ENCODE measurements at places on chromosomes 12 and 14.

- no peak for DNase-seq
Observed at GRCh38 chr14:35808076-35808637, 938 bp downstream of the RALGAPA1 start.

DNA sequence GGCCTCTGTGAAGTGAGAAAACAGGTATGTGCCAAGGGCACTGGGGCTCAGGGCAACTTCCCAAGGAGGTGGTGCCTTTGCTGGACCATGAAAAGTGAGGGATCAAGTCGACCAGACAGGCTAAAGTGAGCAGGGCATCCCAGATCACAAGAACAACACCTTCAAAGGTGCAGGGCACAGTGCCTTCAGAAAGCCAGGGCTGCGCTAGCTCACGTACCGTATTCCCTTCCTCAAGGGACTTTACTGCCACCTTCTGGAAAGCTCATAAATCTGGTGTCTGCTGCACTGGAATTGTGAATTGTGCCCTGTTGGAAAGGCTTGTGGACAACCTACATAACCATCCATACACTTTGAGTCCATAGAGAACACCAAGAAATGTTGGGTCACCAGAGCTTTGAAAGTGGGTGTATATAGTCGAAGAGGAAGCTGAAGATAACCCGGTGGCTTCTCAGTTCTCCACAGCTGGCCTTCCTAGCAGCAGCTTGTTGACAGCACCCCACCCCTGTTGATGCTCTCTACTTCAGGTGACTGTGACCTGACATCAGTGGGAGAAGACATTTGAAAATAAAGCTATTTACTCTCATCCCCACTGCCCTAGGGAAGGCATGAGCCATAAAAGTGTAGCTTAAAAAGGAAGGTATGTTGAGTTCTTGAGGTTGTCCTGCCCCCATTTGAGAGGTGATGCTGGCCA is 24.5 kb downstream of the FIGNL2 start:
- DNase-seq = no peak

DNA sequence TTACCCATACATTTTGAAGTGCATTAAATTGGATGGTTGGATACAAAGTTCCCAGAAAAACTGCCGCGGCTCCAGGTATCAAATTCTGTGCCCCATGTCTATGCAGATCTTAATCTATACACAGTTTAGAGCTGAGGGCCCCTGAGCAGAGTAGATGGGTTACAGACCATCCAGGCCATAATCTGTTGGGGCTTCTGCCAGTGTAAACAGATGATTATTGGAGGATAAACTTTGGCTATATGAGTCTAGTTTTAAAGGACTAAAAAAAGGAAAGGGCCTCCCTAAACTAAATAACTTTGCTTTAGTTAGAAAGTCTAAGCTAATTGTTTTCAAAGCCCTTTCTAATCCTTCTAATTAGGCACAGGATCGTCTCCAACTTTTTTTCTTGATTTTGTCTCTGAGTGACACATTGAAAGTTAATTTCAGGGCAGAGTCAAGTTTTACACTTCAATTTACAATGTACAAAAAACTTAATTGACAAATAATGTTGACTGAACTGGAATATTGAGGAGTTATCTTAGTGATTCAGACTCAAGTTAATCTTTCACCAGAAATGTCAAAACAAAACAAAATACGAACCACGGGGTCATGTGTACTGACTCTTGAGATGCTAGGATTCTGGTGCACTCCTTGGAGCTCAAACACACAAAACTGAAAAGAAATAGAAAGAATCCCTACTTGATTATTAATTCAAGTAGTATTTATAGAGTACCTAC is 133.9 kb upstream of the SCAF11 start:
- no peak for DNase-seq

GRCh38 chr12:32102234-32102633 is 4.4 kb upstream of the BICD1 start:
- no peak for DNase-seq

- DNase-seq = no peak
Observed at GRCh38 chr12:25864306-25865276, 93.9 kb upstream of the RASSF8 start.

GRCh38 chr12:132403636-132404434 is 74.4 kb upstream of the GALNT9 start:
- DNase-seq = no peak

- DNase-seq = no peak
Observed at GRCh38 chr12:70006619-70006973, 181.6 kb downstream of the MYRFL start.

DNA sequence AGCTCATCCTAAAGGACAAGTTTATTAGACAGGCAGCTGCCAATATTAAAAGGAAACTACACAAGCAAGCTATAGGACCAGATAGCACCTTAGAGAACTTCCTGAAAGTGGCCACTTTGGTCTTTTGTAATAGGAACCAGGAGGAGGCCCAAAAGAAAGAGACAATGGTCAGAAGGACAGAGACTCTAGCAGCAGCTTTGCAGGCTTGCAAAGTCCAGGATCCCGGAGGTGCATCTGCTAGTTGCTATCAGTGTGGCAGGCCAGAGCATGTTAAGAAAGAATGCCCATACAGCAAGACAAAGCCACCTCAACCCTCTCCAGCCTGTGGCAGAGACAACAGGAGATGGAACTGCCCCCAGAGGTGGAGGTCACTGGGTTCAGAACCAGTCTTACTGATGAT is 23.4 kb downstream of the APOBEC1 start:
- DNase-seq = no peak

GRCh38 chr12:19382111-19382526 is 57.2 kb upstream of the AEBP2 start:
- peak; percentile 72 for DNase-seq

- no peak for DNase-seq
Observed at GRCh38 chr12:97414855-97415254, 47.7 kb upstream of the RMST start.

DNA sequence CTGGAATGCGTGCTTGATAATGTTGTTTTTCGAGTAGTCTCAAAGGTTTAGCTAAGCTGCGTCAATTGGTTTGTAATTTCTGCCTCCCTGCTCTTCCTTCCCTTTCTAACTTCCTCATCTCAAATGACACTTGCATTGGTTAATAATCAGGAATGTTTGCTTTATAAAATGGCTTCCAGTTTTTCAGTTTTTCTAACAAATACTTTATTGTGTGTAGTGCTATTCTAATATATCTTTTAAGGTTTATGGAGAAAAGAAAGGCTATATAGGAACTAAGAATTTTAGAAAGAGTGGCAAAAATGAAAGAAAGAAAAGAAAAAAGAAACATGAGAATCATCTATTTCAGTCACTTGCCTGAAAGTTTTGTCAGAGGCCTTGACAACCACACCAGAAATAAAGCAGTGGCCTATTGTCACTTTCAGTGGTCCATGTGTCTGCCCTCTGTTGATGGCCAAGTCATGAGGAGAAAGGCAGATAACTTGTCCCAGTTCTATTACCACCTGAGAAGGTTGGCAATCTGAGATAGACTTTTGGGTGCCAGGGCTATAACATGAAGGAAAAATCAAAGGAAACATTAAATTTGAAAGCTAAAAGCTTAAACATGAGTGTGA is 221.9 kb upstream of the KITLG start:
- DNase-seq = no peak

DNA sequence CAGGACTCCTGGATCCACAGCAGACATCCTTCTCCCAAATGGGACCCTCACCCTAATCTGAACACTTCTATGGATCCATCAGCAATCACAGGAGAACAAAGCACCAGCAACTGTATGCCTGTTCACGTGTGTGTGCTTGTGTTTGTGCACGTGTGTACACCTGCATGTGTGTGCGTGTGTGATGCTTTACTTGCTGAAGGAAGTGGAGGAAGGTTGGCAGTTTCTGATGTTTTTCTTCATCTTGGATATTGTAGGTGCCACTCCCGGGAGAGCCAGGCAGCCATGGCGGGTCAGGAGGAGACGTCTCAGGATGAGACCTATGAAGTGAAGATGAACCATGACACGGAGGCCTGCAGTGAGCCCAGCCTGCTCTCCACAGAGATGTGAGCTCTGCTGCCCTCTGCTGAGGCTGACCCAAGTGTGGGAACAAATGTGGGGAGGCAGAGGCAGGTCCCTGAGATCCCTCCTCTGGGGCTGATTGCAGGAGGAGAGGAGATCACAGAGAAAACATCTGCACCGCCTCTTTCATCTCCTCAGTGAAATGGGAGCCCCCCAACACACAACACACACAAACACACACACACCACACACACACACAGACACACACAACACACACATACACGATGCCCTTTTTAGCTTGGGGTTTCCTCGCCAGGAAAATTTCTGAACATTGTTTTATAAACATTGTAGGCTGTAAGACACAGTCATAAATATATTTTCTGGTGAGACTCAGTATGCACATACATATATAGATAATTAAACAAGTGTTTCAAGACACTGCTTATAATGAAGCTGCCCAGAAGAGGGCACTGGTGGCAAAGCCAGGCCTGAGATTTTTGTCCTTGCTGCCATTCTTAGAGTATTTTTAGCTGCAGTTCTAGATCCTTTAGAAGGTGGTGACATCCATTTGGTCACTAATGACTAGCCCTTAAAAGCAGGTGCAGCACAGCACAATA is 112.2 kb upstream of the FKBP4 start:
- DNase-seq = no peak

- no peak for DNase-seq
Observed at GRCh38 chr14:92635031-92635430, 113.4 kb downstream of the LGMN start.

DNA sequence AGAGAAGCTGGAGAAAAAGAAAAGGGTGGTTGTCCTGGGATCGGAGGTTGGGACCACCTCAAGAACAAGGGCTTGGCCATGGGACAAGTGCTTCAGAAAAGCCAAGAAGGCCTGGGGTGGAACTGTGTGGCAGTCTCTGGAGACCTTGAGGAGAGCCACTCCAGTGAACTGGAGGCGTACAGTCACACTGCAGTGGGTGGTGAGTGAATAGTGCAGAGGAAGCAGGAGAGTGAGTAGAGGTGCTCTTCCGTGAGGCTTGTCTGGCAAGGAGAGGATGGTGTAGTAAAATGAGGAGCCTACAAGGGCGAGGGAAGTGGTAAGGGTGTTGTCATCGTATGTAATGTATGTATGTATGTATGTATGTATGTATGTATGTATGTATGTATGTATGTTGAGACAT is 20.9 kb downstream of the RASSF3 start:
- no peak for DNase-seq

DNA sequence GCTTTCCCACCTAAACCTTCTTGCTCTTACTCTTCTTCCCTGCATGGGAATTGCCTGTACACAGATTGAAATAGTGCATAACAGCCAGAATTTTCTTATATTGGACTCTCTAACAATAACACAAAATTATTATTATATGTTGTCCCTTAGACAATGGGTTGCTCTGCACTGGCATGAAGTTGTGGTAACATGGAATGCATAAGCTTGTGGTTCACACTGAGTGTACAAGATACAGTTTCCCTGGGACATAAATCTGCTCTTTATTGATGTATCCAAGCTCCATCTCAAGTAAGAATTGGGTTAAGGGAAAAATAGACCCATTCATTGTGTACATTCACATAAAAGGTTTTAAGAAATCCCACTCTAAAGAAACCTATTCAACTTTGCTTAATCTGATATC is 114.4 kb upstream of the NTF3 start:
- DNase-seq = no peak

DNA sequence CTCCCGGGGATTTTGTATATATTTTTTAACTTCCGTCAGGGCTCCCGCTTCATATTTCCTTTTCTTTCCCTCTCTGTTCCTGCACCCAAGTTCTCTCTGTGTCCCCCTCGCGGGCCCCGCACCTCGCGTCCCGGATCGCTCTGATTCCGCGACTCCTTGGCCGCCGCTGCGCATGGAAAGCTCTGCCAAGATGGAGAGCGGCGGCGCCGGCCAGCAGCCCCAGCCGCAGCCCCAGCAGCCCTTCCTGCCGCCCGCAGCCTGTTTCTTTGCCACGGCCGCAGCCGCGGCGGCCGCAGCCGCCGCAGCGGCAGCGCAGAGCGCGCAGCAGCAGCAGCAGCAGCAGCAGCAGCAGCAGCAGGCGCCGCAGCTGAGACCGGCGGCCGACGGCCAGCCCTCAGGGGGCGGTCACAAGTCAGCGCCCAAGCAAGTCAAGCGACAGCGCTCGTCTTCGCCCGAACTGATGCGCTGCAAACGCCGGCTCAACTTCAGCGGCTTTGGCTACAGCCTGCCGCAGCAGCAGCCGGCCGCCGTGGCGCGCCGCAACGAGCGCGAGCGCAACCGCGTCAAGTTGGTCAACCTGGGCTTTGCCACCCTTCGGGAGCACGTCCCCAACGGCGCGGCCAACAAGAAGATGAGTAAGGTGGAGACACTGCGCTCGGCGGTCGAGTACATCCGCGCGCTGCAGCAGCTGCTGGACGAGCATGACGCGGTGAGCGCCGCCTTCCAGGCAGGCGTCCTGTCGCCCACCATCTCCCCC is 777 bp downstream of the ASCL1 start:
- peak; percentile 61 for DNase-seq

DNA sequence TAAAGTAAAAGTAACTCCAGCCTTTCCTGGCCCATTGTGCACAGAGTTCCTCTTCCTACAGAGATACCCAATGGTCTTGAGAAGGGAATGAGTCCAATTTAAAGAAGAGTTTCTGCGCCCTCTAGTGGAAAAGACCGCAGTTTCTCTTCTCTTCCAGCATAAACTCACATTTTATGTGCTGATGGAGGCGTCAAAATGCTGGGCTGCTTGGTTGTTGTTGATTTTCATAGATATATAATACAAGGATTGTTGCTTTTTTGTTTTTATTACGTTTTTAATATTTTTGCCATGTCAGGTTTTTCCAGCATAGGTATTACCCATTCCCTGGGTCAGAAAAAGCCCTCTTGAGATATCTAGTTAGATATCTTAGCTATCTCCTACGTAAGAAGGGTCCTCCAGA is 356.9 kb upstream of the STXBP6 start:
- no peak for DNase-seq

DNA sequence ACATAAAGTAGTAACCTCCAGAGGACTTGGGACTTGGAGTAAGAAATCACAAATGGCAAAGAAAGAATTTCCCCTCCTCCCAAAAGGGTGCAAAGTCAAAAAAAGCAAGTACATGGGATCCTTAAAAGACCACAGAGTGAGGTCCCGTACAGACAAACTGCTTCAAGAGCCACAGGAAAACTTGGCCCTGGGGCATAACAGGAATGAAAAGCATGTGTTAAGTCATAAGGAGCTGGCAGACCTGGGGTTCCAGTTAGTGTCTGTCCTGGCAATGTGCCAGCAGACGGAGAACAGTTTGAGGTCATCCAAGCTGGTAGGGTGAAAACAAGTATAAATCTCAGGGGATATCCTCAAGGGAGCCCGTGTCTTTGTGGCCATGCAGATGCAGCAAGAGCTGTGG is 73.2 kb downstream of the HSD17B6 start:
- DNase-seq = no peak

GRCh38 chr12:75713434-75713833 is 202.0 kb upstream of the KRR1 start:
- DNase-seq = no peak

DNA sequence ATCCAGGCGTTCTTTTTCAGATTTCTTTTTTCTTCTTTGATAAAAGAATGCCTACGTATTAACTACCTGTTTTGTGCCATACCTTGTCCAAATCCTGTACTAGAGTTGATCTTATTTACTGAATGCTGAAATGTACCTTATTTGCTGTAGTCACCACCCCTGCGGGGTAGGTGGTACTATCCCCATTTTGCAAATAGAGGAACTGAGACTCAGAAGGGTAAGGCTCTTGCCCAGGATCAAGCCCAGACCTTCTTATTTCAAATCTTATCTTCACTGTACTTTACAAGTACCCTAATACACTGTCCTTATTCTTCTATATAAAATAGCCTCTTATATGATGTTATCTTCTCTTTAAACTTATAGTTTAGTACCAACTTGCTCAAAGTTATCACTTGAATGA is 206.5 kb downstream of the SLC41A2 start:
- DNase-seq = no peak
